Naive thymus-derived CD4-positive, alpha-beta T cell (primary cell): ENCODE measurements at places on chromosomes 2 and 18. TPM values are rescaled to one million over a fixed set of nuclear protein-coding genes. Genes with fewer than 3 reads are reported as not detected.

STRADB gene
- 16.4 TPM for total RNA-seq

- no peaks in the 10 kb centered on the region for H3K27me3 ChIP-seq
- H3K36me3 ChIP-seq = no peaks in the 10 kb centered on the region
- DNase-seq = no peak
- H3K4me3 ChIP-seq = no peak overlapping the region
- H3K27ac ChIP-seq = no peak overlapping the region
Observed at GRCh38 chr2:181784556-181784955, 104.2 kb upstream of the NEUROD1 start.

GRCh38 chr2:100919316-100919715 is 82.8 kb upstream of the RPL31 start:
- H3K27me3 ChIP-seq = no peaks in the 10 kb centered on the region
- H3K4me1 ChIP-seq = no peaks in the 10 kb centered on the region
- H3K4me3 ChIP-seq = no peak overlapping the region
- H3K27ac ChIP-seq = no peak overlapping the region
- DNase-seq = peak; percentile 21
- no peaks in the 10 kb centered on the region for H3K36me3 ChIP-seq

DNA sequence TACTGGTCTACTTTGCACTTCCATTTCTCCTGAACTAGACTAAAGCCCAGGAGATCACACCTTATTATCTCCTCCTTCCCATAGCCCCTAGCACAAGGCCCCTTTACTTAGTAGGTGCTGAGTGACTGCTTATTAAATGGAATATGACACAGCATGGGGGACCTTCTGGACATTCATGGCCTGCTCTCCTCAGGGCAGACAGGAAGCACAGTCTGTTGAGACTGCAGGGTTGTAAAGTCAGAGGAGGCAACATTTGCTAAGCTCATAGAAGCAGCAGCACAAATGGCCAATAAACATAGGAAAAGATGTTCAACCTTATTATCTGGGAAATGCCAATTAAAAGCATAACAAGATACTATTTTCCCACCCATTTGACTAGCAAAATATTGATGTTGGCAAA is 75.3 kb downstream of the DNMT3A start:
- peaks cover 27% of the 10 kb centered on the region for H3K36me3 ChIP-seq
- no peaks in the 10 kb centered on the region for H3K27me3 ChIP-seq
- no peak overlapping the region for H3K4me3 ChIP-seq
- no peak for DNase-seq
- peak overlapping the region; percentile 60 for H3K27ac ChIP-seq

RNMT gene
- total RNA-seq = 83.1 TPM

DNA sequence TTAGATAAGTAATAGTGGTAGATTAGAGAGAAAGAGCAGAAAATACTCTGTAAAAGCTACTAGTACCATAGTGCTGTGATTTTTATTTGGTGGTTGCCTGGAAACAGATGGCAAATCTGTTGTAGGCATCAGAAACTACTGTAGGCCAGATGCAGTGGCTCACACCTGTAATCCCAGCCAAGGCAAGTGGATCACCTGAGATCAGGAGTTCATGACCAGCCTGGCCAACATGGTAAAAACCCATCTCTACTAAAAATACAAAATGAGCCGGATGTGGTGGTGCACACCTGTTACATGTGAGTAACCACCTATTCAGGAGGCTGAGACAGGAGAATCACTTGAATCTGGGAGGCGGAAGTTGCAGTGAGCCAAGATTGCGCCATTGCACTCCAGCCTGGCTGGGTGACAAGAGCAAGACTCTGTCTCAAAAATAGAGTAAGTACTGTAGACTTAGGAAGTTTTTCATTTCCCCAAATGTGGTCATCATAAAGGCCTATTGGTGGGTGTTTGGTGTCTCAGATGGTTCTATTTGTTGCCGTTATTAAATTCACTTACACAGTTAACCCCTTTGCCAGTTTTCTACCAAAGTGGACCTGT is 79.6 kb downstream of the SPTBN1 start:
- H3K36me3 ChIP-seq = no peaks in the 10 kb centered on the region
- H3K27me3 ChIP-seq = no peaks in the 10 kb centered on the region
- H3K4me3 ChIP-seq = no peak overlapping the region
- H3K27ac ChIP-seq = no peak overlapping the region
- no peaks in the 10 kb centered on the region for H3K4me1 ChIP-seq

SIX3 gene
- not detected for total RNA-seq

SKOR2 gene
- not detected for total RNA-seq

SLC30A3 gene
- total RNA-seq = 0.29 and 0.41 TPM in 2 replicates

KLHL14 gene
- total RNA-seq = 0.29 TPM

- no peaks in the 10 kb centered on the region for H3K36me3 ChIP-seq
- H3K4me3 ChIP-seq = no peak overlapping the region
- no peak for DNase-seq
- no peaks in the 10 kb centered on the region for H3K27me3 ChIP-seq
- no peak overlapping the region for H3K27ac ChIP-seq
Observed at GRCh38 chr2:225056330-225057073, 14.2 kb upstream of the DOCK10 start.

DNA sequence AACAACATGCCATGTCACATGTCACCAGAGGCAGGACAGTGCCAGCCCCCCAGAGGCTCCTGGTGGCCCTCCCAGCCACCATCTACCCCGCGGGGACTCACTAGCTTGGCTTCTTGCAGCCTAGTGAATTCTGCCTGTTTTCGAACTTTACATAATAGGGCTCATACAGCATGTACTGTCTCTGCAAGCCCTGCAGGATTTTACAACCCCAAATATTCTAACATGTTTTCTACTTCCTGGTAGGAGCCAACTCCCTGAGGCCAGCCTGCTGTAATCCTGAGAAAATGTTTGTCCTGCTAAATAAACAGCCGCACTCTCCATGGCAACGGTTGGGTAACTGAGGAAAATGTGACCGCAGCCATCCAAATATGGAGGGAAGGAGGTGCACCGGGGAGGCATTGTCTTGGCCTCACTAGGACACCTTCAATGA is 2.7 kb downstream of the PER2 start:
- no peak overlapping the region for H3K4me3 ChIP-seq
- no peak for DNase-seq
- H3K27ac ChIP-seq = no peak overlapping the region
- peaks cover 23% of the 10 kb centered on the region for H3K4me1 ChIP-seq
- H3K36me3 ChIP-seq = no peaks in the 10 kb centered on the region
- no peaks in the 10 kb centered on the region for H3K27me3 ChIP-seq

OTOF gene
- 14.8 and 15.4 TPM in 2 replicates for total RNA-seq

DNA sequence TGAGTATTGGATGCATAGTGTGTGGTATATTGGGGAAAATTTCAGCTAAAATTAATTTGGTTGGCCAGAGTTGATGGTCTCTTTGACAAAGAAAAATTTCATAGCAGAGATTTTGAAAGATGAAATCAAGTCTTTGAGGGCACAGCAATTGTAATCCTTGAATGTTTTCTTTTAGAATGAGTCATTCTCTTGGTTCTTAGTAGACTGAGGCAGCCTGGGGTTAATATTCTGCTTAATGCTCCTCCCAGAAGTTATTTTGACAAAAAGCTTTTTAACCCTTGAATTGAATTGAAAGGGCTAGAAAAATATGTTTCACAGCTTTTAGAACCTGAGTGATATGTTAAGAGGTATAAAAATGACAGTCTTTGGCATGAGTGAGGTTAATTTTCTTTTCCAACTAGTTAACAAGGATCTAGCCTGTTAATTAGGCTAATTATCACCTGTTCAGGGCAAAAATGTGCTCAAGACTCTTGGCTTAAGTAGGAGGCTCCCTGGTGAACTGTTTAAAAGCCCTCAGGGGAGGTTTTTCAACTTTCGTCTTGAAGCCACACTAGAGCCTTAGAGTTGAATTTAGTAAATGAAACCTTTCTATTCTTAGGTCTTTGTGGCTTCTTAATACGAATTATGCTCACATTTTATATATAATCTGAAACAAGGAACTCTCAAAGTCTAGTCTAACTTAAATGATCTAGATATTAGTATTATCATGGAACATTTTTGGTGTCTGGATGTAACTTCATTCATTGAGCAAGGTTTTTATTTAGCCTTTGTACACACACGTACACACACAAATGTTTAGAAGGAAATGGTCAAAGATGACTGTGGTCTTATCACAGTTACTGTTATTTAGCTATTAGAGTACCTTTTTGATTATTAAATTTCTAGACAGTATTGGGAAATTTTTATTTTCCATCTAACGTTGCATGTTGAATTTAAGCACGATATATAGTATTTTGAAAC is 272.5 kb downstream of the ZNF407 start:
- H3K27ac ChIP-seq = no peak overlapping the region
- no peaks in the 10 kb centered on the region for H3K4me1 ChIP-seq
- no peaks in the 10 kb centered on the region for H3K36me3 ChIP-seq
- no peak overlapping the region for H3K4me3 ChIP-seq
- no peak for DNase-seq

DNA sequence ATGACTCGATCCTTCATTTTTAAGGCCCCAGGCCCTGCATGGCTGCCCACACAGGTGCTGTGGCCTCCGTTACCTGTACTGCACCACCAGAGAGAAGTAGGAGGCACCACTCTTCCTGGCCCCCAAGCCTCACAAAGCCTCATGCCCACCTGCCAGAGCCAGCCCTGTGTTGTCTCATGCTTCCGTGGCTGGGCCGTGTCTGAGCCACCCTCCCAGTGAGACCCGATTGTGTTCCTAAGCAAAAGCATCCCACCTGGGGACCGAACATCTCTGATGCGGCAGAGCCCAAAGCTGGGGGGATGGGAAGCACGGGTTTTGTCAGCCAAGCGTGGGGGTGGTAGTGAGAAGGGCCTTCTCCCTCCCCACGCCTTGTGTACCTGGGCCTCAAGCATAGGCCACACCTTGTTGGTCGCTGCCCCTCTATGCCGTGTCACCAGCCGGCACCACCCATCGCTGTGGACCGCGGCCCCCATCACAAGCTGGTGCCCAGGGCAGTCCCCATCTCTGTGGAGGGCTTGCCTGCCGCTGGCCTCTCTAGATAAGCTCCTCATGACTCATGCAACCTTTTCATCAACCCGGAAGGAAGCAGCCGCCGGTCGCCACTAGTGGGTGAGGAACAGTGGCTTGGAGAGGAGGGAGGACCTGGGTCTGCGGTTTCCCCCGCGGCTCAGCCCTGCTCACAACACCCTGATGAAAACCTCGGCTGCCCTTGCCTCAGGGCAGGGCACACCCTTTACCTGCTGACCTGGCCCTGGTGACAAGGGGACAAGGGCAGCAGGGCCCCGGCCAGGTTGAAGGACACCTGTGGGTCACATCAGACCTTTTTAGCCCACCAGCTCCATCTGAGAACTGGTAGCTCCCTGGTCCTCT is 2.7 kb upstream of the RNPEPL1 start:
- peak overlapping the region; percentile 73 for H3K27ac ChIP-seq
- DNase-seq = peak; percentile 70
- no peaks in the 10 kb centered on the region for H3K27me3 ChIP-seq
